ENCODE measurements at places on chromosomes 13 and 19.

GRCh38 chr19:52196256-52196967, 6.6 kb downstream of the PPP2R1A start:
- DNase-seq, result no peak

GRCh38 chr13:113460599-113460998, 7.3 kb upstream of the ADPRHL1 start:
- no peak for DNase-seq

GRCh38 chr13:49218493-49219051, 1.6 kb upstream of the MLNR start:
- DNase-seq, result no peak

- no peak for DNase-seq
Observed at GRCh38 chr19:33736787-33737186, 59.9 kb upstream of the KCTD15 start.

- no peak for DNase-seq
Observed at GRCh38 chr13:114154476-114154875, 22.1 kb upstream of the RASA3 start.

DNA sequence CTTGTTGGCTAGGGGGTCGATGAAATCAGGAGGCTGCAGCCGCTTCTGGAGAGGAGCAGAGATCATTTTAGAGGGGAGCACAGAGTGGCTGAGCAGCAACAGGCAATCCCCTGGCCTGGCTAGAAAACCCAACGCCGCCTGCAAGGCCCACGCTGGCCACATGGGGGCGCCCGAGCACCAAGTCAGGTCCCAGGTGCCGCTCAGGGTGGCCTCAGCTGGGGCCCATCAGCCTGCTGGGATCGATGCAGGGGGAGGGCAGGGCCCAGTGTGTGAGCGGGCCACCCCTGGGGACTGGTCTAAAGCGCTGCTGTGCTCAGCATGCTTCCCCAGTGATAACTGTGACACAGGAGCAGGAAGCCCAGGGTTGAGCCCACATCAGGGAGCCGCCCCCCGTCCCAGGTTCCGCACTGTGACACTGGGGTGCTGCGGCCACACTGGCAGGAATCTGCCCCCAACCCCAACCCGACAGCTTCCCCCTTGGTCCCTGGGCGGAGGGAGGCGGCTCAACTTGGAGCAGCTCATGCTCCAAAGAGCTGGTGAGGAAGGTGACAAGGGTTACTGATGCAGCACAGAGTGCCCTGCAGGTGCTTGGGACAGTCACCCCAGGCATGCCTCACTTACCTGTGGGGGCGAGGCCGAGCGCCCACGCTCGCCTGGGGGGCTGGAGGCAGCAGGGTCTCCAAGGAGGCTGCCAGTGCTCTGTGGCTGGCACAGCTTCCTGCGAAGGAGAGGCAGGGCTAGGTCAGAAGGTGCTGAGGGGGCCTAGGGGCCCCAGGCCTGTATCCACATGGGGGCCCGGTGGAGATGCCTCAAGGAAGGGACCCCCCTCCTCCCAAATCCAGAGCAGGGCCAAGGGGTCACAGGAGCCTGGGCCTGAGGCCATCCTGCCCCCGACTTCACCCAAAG, 13.3 kb upstream of the ISYNA1 start:
- peak; percentile 74 for DNase-seq

Measured in NCI-H2081 (cell line).